ENCODE measurements at places on chromosomes 16 and 17. TPM values are rescaled to one million over a fixed set of nuclear protein-coding genes. Genes with fewer than 3 reads are reported as not detected.
A peak's percentile ranks its signal among the peaks of the same experiment; 100 is the strongest.

CHRNE gene
- 0.82 TPM for polyA plus RNA-seq

DOC2A gene
- polyA plus RNA-seq, result 3.5 TPM

USP43 gene
- polyA plus RNA-seq, result 1.9 TPM

NPB gene
- polyA plus RNA-seq, result 1.4 TPM

CDRT15L2 gene
- polyA plus RNA-seq, result not detected

TCAP gene
- 1.7 TPM for polyA plus RNA-seq

TEKT5 gene
- not detected for polyA plus RNA-seq

CTF1 gene
- 13.0 TPM for polyA plus RNA-seq

KRT25 gene
- polyA plus RNA-seq, result not detected

- no peak for DNase-seq
Observed at GRCh38 chr17:79931817-79932309, 92.6 kb upstream of the CBX4 start.

DNA sequence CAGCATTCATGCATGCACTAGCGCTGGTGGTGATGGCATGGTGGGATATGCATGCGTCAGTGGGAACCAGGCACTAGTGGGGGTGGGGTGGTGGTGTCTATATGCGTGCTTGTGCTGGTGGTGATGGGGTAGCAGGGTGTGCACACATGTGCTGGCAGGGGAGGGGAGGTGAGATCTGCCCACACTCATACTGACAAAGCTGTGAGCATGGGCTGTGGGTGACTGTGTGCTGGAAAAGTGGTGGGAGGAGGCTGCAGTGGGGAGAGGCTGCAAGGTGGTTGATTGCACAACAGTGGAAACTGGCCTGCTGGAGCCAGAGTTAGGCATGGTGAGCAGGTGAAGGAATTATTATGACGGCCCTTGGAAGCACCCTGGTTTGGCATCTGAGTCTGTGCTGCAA, 31.3 kb upstream of the TEKT1 start:
- DNase-seq, result no peak

DNA sequence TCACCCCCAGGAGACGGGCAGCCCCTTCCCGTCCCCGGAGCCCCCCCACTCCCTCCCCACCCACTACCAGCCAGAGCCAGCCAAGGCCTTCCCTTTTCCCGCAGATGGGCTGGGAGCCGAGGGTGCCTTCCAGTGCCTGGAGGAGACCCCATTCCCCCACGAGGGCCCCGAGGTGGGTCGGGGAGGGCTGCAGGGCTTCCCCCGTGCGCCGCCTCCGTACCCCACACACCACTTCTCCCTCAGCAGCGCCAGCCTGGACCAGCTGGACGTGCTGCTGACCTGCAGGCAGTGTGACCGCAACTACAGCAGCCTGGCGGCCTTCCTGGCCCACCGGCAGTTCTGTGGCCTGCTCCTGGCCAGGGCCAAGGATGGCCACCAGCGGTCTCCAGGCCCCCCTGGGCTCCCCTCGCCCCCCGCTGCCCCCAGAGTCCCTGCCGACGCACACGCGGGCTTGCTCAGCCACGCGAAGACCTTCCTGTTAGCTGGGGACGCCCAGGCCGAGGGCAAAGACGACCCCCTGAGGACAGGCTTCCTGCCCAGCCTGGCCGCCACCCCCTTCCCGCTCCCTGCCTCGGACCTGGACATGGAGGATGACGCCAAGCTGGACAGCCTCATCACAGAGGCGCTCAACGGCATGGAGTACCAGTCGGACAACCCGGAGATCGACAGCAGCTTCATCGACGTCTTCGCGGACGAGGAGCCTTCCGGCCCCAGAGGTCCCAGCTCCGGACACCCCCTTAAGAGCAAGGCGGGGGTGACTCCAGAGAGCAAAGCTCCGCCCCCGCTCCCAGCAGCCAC, 23.5 kb upstream of the ZFPM1 start:
- DNase-seq, result no peak

DNA sequence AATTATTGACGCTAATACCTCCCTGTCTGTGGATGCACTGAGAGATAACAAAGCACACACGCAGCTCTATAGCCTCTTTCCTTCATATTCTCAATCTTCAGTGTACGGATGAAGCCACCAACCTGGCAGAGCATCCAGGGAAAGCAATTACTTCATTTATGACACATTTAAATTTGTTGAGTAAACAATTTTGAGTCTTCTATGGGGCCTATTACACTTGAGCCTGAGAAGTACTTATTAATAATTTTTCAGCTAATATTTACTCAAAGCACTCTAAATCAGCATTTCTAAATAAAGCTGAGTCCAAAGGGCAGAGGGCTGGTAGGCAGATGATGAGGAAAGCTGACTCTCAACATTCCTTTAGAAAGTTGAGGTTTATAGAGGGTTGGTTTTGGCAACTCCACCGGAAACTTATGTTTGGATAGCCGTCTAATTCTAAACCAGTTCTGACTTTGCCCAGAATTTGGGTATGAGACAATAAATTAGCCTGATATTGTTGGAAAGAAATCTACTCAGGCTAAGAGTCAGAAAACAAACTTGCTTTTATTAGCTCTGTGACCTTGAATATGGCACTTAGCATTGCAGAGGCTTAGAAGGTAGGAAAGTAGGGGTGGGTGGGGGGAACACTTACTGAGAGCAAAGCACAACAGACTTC, 643.5 kb downstream of the CDH11 start:
- no peak for DNase-seq

GRCh38 chr17:50832864-50833381, 2.5 kb upstream of the WFIKKN2 start:
- DNase-seq, result no peak

DNA sequence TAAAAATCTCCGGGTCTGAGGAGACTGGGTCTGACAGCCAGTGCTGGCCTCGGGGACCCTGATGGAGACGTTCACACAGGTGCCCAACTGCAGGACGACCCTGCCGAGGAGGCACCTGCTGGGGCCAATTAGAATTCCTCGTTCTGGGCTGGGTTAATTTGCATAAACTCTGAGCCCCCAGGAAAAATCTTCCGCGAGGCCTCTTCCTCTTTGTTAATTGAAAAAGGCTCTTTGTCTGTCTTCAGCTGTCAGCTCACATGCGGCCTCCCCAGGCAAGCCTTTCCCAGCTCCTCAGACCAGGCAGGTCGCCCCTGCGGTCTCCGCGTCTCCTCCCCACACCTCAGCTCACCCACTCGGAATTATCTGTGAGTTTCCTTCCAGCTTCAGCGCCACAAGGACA, 400.2 kb downstream of the SEC14L1 start:
- DNase-seq, result no peak

- no peak for DNase-seq
Observed at GRCh38 chr17:36807496-36808179, 129.6 kb upstream of the LHX1 start.

DNA sequence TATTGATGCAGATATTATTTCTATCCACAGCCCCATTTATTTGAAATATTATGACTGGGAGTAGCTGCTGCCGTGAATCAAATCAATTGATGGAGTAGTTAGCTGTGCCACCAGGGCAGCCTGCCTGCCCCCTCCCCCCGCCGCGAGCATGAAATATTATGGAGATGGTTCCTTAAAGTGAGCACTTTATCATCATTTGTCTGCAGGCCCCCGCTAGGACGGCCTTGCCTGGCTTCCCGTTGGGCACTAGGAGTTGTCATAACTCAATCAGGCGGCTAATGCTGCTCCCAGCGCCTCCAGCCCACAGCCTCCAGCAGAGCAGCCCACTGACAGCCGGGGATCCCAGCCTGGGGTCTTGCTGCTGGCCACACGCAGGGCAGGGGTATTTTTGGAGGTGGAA, 173.9 kb downstream of the SALL1 start:
- DNase-seq, result no peak

GRCh38 chr16:68230176-68230571, 5.8 kb downstream of the ESRP2 start:
- no peak for DNase-seq

- no peak for DNase-seq
Observed at GRCh38 chr16:5017678-5017969, 16.1 kb downstream of the NAGPA start.

- DNase-seq, result peak; percentile 48
Observed at GRCh38 chr17:50203604-50204345, 2.3 kb upstream of the COL1A1 start.

DNA sequence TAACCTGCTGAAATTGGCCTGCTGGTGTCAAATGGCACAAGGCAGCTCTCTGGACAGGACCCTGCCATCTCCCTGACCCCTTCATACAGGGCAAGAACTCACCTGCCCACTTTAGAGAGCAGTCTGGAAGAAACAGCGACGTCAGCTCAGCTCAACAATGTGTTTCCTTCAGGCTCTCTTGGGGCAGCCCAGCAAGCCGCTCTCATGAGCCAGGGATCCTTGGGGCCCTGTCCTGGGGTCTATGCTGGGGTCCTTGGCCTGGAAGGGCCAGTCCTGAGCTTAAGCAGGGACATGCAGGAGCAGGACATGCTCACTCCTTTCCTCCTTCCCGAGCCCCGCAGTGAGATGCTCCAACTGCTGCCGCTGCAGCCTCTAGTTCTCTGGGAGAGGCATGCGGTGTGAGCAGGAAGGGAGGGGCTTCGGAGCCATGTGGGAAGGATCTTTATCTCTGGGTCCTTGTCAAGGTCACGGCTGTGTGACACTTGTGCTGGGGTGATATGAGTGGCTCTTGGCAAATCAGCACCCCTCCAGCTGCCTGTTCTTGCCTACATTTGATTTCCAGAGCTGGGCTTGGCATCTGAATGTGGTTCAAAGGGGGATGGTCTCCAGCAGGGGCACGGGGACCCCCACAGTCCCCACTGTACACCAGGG, 3.4 kb downstream of the C1QTNF1 start:
- no peak for DNase-seq

GRCh38 chr16:72664056-72664508, 383.8 kb downstream of the ZFHX3 start:
- no peak for DNase-seq

- DNase-seq, result no peak
Observed at GRCh38 chr17:14321980-14322776, 21.3 kb downstream of the HS3ST3B1 start.

- peak; percentile 39 for DNase-seq
Observed at GRCh38 chr16:83682116-83682867, 125.5 kb upstream of the HSBP1 start.

DNA sequence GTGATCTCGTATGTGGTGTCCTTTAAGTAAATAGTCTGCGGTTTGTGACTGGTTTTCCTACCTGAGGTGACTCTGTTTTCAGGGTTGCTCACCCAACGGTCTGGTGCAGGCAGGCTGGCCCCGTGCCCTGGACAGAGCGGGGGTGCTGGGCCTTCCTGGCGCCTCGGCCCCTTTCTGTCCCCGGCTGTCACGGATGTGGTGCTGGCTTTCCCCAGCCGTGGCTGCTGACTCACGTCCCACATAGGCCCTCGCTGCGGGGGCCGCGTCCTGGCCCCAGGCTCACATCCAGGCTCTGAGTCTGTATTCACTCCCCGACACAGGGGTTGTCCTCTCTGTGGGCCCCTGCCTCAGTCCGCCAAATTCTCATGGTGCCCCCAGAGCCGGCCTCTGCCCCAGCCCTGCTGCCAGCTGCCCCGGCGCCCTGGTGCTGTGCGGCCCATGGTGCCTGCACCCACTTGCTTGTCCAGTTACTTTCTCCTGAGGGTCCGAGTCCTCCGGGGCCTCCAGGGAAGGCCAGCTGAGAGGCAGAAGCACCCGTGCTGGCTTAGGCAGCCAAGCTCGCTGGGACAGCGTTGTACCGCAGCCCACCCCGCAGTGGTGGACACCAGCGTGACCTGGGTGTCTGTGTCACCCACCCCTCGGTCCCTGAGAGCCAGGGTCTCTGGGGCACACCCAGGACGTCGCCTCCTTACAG, 5.9 kb downstream of the CHMP6 start:
- DNase-seq, result no peak

GRCh38 chr17:82613283-82614094, 34.8 kb downstream of the WDR45B start:
- DNase-seq, result peak; percentile 59

- no peak for DNase-seq
Observed at GRCh38 chr17:59830846-59831486, 61.8 kb downstream of the TUBD1 start.

DNA sequence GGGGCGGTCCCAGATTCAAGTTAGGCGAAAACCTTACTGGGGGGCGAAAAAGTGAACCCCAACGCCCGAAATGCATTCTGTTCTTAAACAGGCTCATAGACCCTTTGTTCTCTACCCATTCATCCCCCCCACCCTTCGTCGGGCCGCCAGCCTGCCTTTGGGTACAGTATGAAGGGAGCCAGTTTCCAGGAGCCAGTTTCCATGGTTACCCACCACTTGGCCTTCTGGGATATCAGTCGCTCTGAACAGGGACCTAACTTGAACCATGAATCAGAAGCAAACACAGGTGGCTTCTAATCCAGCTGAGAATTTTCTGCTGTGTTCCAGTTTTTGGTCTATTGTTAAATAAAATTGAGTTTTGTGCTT, 532 bp downstream of the DHX40 start:
- peak; percentile 88 for DNase-seq

GRCh38 chr17:30203471-30203981, 32.0 kb downstream of the SLC6A4 start:
- DNase-seq, result no peak

- no peak for DNase-seq
Observed at GRCh38 chr17:13583996-13584700, 17.6 kb downstream of the HS3ST3A1 start.

DNA sequence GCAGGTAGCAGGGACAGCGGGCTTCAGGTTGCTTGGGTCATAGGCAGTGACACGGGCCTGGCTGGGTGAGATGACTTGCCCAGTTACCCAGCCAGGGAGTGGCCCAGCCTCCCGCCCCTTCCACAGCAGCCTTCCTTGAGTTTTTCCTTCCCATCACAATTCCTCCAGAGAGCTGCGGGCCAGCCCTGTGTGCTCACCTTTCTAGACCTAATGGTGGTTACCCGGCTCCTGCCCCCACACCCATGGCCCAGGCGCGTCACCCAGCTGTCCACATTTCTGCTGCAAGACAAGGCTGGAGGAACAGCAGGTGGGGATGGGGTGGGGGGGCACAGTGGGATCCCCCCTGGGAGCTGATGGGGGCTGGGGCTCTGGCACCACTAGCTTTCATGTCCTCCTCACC, 203.2 kb downstream of the NTN1 start:
- DNase-seq, result peak; percentile 48

DNA sequence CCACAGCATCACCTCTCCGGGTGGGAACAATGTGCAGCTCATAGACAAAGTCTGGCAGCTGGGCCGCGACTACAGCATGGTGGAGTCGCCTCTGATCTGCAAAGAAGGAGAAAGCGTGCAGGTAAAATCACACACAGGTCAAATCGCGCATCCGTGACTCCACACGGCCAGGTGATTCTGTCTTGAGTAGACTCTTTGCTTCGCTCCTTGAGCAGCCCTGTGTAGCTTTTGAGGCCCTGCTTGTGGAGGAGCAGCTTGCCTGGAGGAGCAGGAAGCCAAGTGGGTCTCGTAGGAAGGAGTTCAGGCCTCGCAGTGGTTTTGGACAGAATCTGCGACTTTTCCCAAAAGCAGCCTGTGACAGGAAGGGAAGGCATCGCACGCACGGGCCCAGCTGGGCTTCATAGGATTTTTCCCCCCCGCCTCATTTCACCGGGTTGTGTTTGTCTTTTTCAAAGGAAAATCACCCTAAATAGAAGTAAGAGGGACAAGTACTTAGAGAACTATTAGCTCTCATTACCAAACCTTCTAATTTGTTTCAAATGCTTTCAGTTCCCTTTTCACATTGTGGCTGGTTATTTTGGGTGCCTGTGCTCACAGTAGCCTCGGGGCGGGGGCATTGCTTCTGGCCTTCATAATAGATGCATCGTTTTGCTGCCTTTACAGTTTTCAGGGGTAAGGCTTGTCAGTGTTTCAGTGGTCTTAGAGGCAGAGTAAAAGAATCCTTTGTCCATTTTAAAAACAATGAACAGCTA, 71.5 kb downstream of the SEC14L1 start:
- no peak for DNase-seq
